ENCODE measurements at places on chromosomes 3 and 15.

GRCh38 chr15:56467616-56468015 lies 2.7 kb upstream of the MNS1 start:
- DNase-seq: no peak

DNA sequence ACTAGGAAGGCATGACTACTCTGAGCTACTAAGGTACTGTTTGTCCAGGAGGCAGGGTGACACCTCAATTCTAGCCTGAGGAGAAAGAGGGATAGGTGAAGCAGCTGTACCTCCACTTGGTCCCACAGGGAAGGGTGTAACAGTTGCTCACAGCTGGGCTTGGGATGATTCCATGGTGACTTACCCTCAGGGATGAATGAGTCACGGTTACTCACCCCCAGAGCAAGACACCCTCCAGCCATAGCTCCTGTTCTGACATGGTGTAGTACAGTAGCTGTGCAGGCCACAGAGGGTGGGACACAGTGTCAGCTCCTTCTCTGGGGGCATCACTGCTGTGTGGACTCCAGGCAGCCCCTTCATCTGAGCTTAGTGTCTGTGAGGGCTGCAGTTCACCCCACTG lies 868.6 kb upstream of the SEMA6D start:
- no peak for DNase-seq

- DNase-seq: no peak
Observed at GRCh38 chr3:155859859-155860258, 5.6 kb upstream of the SLC33A1 start.

DNA sequence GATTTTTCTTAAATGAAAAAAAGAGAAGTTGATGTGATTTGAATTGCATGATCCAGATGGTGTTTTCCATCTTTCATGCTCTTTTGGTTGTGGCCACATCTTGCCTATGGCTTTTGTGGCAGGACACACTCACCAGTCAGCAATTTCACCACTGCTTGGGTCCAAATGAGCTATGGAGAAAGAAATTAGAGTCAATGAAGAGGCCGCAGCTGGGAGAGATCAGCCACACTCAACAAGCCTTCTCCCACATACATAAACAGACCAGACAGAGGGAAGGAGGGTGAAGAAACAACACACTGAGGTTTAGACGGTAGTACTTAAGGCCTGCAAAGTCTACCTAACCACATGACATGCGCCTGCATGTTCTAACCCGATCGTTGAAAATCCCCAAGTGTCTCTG lies 110.7 kb upstream of the CDIN1 start:
- DNase-seq: no peak

GRCh38 chr3:16254916-16255315 lies 9.8 kb downstream of the DPH3 start:
- DNase-seq: no peak

DNA sequence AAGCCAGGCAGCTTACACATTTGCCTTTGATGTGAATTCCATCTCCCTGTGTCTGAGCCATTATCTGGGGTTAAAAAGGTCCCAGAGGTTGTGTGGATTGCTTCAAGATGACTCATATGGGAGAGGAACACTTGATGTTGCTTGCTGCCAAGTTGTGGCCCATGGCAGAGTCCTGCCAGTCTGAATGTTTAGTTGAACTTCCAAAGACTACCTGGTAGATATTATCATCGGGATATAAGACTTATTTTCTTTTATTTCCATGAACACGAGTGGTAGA lies 85.6 kb downstream of the TJP1 start:
- DNase-seq: no peak

- DNase-seq: no peak
Observed at GRCh38 chr3:197593046-197593380, 37.2 kb upstream of the BDH1 start.

All from substantia nigra (tissue), 51 donors.